ENCODE measurements at places on chromosomes 11 and 22.
A peak's percentile ranks its signal among the peaks of the same experiment; 100 is the strongest.

GRCh38 chr11:87417951-87418350, 380.2 kb downstream of the TMEM135 start:
- no peak for DNase-seq

DNA sequence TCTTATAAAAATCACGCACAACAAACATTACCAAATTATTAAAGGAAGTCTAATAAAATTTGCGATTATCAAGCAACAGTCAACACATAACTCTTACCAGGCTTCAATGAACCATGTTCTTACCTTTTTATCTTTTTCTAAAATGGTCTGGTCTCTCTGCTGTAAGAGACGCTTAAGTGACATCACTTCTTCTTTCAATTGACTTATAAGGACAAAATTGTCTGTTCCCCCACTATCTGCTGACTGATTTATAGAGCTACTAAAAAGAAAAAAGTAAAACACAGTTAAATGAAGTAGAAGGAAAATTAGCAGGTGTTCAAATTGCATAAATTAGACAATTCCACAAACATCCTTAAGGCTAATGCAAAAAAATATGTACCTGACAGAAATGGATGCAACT, 10.9 kb downstream of the FAM76B start:
- DNase-seq: no peak

DNA sequence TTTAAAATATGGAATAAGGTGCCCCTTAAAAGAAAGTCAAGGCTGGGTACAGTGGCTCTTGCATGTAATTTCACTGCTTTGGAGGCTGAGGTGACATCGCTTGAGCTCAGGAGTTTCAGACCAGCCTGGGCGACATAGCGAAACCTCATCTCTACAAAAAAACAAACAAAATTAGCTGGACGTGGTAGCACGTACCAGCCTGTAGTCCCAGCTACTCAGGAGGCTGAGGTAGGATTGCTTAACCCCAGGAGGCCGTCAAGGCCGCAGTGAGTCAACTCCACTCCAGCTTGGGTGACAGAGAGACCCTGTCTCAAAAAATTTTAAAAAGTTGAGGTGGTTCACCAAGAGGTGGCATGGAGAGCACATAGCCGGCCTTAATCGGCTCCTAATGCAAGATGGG, 17.7 kb upstream of the ADORA2A start:
- DNase-seq: no peak

GRCh38 chr22:24969560-24970301, 17.2 kb downstream of the KIAA1671 start:
- DNase-seq: no peak

DNA sequence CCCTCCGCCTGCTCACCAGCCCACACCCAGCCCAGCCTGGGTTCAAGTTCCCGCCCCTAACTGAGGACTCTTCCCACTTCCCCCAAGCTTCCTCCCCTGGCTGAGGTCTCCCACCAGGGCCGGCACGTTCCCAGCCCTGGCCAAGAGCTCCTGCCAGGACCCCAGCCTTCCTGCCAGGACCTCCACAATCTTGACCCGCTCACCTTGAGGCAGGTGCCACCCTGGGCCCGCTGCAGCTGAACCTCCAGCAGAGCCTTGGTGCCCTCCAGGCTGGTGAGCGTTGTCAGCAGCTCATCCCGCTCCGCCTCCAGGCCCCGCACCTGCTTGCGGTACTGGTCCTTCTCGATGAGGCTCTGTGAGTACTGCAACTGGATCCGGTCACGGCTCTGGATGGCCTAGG, 13.2 kb downstream of the CARD10 start:
- no peak for DNase-seq

- DNase-seq: peak; percentile 31
Observed at GRCh38 chr11:64916040-64916774, 802 bp downstream of the ATG2A start.

DNA sequence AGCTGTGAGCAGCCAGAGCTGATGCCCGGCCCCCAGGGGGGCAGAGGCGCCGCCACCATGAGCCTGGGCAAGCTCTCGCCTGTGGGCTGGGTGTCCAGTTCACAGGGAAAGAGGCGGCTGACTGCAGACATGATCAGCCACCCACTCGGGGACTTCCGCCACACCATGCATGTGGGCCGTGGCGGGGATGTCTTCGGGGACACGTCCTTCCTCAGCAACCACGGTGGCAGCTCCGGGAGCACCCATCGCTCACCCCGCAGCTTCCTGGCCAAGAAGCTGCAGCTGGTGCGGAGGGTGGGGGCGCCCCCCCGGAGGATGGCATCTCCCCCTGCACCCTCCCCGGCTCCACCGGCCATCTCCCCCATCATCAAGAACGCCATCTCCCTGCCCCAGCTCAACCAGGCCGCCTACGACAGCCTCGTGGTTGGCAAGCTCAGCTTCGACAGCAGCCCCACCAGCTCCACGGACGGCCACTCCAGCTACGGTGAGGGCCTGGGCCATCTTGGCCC, 6.1 kb downstream of the CDC42EP1 start:
- peak; percentile 50 for DNase-seq

GRCh38 chr11:9103542-9104276, 12.3 kb upstream of the SCUBE2 start:
- no peak for DNase-seq

- no peak for DNase-seq
Observed at GRCh38 chr11:64092111-64092760, 56.5 kb downstream of the FLRT1 start.

All from activated CD4-positive, alpha-beta T cell treated with anti-CD3 and anti-CD28 coated beads, Interleukin-2, amount 50 U/mL, for 48 hours (primary cell).